ENCODE measurements at places on chromosomes 11 and 22.

- DNase-seq = no peak
Observed at GRCh38 chr11:104191124-104191523, 27.2 kb upstream of the PDGFD start.

DNA sequence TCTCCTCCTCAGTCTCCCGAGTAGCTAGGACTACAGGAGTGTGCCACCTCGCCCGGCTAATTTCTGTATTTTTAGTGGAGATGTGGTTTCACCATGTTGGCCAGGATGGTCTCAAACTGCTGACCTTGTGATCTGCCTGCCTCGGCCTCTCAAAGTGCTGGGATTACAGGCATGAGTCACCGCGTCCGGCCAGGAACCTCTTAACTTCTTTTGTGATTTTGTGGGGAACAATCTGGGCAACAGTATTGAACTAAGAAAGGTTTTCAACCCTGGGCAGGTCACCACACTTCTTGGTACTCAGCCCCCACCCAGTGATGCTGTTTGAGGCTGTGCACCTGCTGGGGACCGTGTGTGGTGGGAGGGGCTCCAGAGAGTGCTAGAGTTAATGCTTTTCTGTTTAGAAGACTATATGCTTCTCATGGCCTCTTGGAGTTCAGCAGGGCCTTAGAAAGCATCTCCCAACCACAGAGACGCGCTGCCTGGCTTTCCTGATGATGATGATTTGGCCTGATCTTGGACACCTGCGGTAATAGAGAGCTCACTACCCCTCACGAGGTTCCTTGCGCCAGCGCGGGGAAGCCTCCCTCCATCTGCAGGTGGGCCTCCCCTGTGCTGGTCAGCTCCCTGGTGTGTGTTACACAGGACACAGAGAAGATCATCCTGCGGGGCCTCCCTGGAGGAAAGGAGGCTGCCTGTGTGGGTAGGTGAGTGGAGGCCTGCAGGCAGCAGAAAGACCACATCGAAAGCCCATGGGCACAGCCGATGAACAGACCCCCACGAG is 1.2 kb downstream of the DENND6B start:
- no peak for DNase-seq

- DNase-seq = no peak
Observed at GRCh38 chr11:77130763-77131513, 2.9 kb downstream of the MYO7A start.

GRCh38 chr22:49436056-49436455 is 391.6 kb downstream of the BRD1 start:
- DNase-seq = no peak

GRCh38 chr22:37734402-37734700 is 37.5 kb downstream of the TRIOBP start:
- DNase-seq = no peak
